ENCODE measurements at places on chromosomes 5 and 9. TPM values are rescaled to one million over a fixed set of nuclear protein-coding genes. Genes with fewer than 3 reads are reported as not detected.

C8G gene
- total RNA-seq, result 0.72 TPM

SLC6A3 gene
- total RNA-seq, result not detected

CCNI2 gene
- not detected for total RNA-seq

PCDHA5 gene
- total RNA-seq, result 0.07 TPM

SLC36A2 gene
- not detected for total RNA-seq

BTNL8 gene
- total RNA-seq, result not detected

FCHO2 gene
- total RNA-seq, result 24.2 TPM

PRKACG gene
- total RNA-seq, result not detected

ORM1 gene
- not detected for total RNA-seq

SLC31A1 gene
- total RNA-seq, result 34.3 TPM

TTC23L gene
- not detected for total RNA-seq

PTCH1 gene
- total RNA-seq, result 0.89 TPM

FAM200C gene
- total RNA-seq, result 7.2 TPM

LRRC19 gene
- total RNA-seq, result not detected

LTC4S gene
- 2.3 TPM for total RNA-seq

CENPK gene
- 4.7 TPM for total RNA-seq
